ENCODE measurements at places on chromosomes 4 and X.

DNA sequence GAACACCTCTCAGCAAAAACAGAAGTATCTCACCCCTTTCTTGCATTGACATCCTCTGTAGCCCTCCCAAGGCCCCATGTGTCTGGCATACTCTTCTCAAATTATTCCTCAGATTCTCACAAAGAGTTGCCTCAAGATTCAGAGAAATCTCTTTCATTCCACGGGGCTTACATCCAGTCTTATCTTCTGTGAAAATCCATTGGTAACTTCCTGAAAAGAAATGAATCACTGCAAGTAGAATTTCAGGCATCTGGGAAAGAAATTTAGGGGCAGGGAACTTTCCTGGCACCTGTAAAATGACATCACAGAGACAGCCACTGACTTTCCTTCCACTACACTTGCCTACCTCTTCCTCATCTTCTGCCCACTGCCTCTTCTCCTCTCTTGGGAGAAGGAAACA, 182.5 kb upstream of the ARHGEF9 start:
- no peak for DNase-seq

GRCh38 chr4:10737337-10737736, 52.8 kb upstream of the CLNK start:
- no peak for DNase-seq

DNA sequence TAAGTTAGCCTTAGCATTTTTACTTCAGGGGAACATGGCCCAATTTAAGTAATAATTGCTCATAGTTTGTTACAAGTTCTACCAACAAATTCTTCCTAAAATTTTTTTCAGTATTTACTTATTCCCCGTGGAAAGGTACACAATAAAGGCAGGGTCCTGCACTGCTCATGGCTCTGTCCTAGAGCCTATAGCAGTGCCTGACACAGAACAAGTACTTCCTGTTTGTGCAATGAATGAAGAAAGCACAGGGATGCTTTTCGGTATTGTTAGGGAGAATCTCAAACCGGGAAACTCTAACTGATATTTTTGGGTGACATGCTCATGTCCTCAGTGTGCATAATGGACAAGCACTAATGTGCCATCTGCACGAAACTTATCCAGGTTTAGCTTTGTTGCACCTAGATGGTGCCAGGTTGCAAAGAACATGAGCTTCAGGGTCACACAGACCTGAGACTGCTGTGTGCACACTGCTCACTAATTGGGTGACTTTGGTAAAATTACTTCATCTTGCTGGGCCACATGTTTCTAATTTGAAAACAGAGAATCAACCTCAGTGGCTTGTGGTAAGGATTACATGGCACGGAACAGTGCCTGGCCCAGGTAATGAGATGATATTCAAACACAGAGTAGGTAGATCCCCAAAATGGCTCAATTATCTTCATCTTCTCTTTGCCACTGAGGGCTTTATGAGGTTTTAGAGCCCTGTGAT, 175.8 kb upstream of the NPY2R start:
- DNase-seq: no peak

DNA sequence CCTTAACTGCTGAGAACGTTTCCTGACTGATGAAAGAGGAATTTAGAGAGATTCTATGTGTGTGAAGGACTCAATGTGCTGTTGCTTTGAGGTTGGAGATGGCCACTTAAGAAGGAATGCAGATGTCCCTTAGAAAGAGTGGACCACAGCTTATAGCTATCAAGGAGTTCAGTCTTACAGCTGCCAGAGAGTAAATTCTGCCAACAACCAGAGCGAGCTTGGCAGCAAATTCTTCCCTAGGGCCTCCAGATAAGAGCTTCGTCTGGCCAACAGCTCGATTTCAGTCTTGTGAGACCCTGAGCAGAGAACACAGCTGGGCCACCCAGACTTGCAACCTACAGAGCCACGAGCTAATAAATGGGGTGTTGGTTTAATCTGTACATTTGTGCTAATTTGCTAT, 21.8 kb downstream of the MID1 start:
- no peak for DNase-seq

DNA sequence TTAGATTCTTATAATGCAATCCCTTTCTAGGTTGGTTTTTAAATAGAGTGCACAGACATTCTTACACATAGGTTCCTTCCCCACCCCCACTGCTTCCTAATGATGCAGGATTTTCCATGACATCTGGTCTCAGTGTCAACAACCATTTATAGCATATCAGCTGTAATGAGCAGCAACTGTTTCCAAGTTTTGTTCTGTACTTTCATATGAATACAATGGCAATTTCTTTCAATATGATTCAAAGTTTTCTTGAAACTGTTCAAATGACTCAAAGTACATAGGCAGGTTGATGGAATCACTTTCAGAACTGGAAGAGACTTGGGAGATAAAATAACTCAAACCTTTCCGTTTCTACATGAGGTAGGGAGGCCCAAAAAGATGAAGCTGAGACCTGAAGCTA, 220.7 kb downstream of the CAMK2D start:
- peak; percentile 49 for DNase-seq

GRCh38 chrX:6857749-6858148, 289.8 kb upstream of the STS start:
- no peak for DNase-seq

GRCh38 chr4:125952631-125953030, 637.9 kb downstream of the FAT4 start:
- DNase-seq: no peak

DNA sequence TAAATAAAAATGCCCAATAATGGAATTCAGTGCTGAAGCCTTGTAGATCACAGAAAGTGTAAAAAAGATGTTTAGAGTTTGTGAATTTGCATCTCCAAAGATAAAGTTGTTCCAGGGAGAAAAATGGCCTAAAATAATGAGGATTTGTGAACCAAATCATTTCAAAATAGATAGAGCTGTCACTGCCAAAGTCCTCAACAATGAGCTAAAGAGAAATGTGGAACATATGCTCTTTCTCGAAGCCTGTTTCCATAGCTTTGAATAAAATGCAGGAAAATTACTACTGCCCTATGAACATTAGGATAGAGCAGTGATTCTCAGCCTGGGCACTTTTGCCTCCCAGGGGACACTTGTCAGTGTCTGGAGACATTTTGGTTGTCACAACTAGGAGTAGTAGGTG, 3.4 kb upstream of the AP1S2 start:
- DNase-seq: peak; percentile 13

- no peak for DNase-seq
Measured at GRCh38 chr4:75834095-75834771, 68.0 kb downstream of the PPEF2 start.

Measured in NCI-H1694 (cell line).